CD8-positive, alpha-beta T cell (primary cell): ENCODE measurements at places on chromosomes 16 and 17. TPM values are rescaled to one million over a fixed set of nuclear protein-coding genes. Genes with fewer than 3 reads are reported as not detected.

DNA sequence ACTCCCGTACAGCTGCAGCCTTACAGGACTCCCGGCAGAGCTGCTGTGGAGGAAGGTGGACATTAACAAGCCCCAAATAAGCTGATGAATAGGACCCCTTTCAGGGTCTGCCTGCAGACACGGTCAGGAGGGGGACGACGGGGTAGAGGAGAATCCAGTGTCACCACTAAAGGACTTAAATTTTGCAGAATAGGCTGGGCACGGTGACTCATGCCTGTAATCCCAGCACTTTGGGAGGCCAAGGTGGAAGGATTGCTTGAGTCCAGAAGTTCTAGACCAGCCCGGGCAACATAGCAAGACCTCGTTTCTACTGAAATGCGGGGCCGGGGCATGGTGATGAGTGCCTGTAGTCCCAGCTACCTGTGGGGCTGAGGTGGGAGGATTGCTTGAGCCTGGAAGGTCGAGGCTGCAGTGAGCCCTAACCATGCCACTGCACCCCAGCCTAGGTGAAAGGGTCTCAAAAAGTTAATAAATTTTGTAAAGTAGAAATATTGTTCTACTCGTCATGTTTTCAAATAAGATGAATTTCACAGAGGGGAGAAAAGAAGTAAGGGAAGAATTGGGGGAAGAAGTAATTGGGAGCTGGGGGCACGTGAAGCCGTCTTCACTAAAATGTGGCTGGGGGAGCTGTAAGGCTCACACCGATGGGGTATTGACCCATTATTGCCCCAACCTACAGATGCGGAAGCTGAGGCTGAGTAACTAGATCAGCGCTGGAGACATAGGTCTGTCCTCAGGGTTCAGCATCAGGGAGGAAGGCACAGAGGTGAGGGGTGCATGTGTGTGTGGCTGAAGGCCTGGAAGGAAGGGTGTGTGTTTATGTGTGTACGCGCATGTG lies 4.7 kb downstream of the LITAFD start:
- DNase-seq: no peak

DNA sequence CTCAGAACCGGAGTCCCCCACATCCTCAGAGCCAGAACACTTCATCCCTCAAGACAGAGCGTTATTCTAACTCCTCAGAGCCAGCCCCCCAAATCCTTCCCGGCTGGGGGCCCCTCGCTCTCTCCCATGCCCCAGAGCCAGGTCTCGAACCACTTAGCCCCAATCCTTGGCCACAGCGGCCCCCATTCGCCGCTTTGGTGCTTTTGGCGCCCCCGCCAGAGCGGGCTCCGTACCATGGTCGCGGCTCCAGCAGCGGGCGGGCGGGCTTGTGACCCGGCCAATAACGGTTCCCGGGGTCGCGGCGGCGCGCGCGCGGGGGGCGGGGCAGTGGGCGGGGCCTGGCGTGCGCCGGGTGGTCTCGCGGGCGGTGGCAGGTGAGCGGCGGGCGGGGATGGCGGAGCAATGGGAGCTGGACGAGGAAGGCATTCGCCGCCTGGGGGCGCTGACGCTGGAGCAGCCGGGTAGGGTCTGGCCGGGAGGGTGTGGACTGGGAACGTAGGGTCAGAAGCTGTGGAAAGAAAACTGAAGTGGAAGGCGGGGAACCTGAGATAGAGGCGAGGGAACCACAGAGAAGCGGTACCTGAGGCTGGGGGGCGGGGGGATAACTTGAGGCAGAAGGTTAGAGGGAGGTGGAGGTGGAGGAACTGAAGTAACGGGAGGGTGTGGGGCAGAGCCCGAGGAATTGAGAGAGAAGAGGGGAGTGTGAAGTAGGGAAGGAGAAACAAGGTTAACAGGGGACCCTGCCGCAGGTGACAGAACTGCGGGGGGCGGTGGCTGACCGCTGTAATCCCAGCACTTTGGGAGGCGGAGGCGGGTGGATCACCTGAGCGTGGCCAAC lies at the start of the genes KCTD19 and LRRC36:
Gene KCTD19, minus strand, starts transcription at position 270 of the 838 bp plus-strand sequence. Its CDS starts 34 bp downstream, at position 236.
Gene LRRC36, plus strand, starts transcription at position 344 of the 838 bp plus-strand sequence. Its CDS starts 48 bp downstream, at position 392.
- DNase-seq: peak; percentile 41

DNA sequence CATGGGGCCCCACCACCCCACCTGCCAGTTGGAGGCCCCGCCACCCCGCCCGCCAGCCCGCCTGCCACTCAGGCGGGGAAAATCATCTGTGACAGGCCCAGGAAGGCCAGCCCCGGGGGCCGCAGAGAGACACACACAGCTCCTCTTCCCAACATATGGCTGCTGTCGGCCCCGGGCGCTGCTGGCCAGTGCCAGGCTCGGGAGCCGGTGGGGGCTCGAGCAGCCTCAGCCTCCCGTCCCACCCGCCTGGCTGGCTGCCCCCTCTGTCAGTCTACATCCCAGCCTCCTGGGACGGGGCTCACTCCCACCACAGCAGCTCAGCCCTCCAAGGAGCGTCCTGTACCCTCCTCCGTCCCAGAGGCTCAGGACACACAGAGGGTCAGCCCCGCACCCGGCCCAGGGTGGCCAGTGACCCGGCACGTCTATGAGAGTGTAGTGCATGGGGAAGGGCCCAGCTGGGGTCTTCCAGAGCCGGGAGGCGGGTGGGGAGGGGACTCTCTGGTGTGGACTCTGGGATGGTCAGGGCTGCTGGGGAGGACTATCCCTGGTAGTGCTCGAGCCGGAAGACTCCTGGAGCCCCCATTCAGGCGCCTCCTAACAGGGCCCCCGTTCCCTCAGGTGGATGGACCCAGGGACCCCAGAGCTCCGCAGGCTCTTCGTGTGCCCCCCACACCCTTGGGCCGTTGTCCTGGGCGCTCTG lies 3.6 kb upstream of the PRR35 start:
- no peak for DNase-seq

GRCh38 chr16:79519448-79519847 lies 81.1 kb downstream of the MAF start:
- no peak for DNase-seq

GRCh38 chr16:85649411-85650134 lies 36.5 kb downstream of the GSE1 start:
- DNase-seq: no peak

MYH1 gene
- not detected for total RNA-seq
